ENCODE measurements at places on chromosomes 1 and 21.

GRCh38 chr1:206679738-206680211 is 4.9 kb upstream of the MAPKAPK2 start:
- DNase-seq = no peak

DNA sequence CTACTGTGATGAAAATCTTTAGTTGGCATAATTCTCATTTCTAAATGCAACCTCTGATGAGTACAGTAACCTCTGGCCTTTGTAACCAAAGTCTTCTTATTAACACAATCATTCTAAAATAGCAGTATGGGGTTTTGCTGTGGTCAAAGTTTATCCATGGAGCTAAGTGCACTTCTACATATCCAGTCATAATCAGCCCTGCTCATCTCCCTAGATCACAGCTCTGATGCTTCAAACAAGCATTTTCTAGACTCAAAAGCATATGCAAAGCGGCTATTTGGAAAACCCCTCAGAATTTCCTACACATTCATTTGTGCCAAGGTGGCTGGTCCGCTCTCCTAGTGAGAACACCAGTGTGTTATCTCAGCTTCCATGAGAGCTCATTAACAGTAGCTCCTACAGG is 418.6 kb downstream of the MRPL39 start:
- no peak for DNase-seq

DNA sequence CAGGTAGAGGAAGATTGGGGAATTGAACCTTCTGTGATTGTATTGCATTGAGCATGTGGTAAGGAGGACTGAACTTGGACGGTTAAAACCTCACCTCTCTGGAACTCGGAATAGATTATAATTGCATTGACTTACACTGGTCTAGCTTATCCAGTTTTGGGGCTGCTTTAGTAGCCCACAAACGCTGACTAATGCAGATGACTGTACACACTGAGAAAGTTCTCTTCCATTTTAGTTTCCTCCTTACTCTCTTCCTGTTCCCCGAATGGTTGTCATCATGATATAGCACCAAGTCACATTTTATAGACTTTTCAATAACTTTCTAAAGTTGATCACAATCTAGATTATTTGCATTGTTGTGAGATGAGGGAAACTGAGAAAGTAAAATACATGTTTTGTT is 78.2 kb downstream of the NFIA start:
- DNase-seq = no peak

DNA sequence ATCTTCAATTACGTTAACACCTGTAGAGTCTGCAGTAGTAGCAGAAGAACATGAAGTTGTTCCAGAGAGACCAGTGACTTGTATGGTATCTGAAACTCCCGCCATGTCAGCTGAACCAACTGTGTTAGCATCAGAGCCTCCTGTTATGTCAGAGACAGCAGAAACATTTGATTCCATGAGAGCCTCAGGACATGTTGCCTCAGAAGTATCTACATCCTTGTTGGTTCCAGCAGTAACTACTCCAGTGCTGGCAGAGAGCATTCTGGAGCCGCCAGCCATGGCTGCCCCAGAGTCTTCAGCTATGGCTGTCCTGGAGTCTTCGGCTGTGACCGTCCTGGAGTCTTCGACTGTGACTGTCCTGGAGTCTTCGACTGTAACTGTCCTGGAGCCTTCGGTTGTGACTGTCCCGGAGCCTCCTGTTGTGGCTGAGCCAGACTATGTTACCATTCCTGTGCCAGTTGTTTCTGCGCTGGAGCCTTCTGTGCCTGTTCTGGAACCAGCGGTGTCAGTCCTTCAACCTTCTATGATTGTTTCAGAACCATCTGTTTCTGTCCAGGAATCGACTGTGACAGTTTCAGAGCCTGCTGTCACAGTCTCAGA is 10.3 kb downstream of the SON start:
- no peak for DNase-seq

- no peak for DNase-seq
Measured at GRCh38 chr1:206832352-206832880, 33.0 kb upstream of the IL20 start.

- DNase-seq = no peak
Measured at GRCh38 chr1:116545359-116545705, 25.5 kb downstream of the CD58 start.

- no peak for DNase-seq
Measured at GRCh38 chr1:156308078-156308477, 9.0 kb upstream of the VHLL start.

GRCh38 chr1:45622524-45623394 is 1.1 kb downstream of the CCDC17 start:
- DNase-seq = no peak

DNA sequence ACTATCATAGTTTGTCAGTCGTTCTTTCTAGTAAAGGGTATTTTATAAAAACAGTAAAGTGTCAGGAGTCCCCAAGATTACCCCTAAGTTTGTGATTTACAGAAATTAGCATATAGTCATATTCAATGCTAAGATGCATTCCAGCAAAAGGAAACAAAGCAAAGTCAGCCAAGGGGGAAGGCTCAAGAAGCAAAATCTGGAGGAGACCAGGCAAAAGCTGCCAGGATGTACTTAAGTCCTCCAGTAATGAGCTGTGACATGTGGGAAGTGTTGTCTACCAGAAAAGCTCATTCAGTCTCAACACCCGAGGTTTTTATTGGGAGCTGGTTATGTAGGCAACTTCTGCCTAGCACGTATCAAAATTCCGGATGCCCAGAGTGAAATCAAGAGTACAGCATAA is 373.4 kb upstream of the TMPRSS15 start:
- no peak for DNase-seq

- DNase-seq = no peak
Measured at GRCh38 chr1:18119289-18119688, 11.7 kb downstream of the IGSF21 start.

- no peak for DNase-seq
Measured at GRCh38 chr1:27127419-27127818, 27.5 kb downstream of the SLC9A1 start.

DNA sequence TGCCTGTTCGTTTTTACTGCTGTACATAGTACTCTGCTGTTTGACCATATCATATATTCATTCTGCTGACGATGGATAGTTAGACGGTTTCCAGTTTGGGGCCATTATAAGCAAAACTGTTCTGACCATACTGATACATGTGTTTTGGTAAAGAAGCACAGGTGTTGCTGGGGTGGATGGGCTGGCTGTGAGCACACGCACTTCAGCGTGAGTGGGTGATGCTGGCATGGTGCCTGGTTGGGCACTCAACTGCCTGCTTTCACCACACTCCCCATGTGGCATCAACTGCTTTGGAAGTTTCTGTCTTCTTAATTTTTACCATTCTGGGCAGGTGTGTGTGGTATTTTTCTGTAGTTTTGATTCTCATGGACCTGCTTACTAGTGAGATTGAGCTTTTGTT is 37.3 kb downstream of the ADARB1 start:
- DNase-seq = no peak

DNA sequence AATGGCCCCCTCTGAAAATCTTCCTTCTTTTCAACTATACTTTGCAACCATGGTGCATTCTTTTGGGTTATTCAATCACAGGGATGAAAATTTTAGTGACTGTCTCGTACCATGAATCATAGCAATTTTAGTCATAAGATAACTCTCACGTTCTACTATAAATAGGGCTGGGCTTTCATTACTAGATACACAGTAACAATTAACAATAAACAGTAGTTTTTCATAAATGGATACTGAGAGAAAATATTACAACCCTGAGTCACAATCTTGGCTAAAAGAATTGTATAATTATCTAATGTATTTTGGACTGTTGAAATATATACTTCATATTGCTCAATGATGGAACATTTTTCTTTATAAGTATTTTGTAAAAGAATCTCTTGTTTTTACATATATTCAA is 96.1 kb downstream of the TEX35 start:
- DNase-seq = no peak
